ENCODE measurements at places on chromosomes 5 and 9.
A peak's percentile ranks its signal among the peaks of the same experiment; 100 is the strongest.

GRCh38 chr5:96447949-96448348, 14.9 kb upstream of the PCSK1 start:
- no peak for DNase-seq

GRCh38 chr9:113525205-113525604, 61.7 kb downstream of the RGS3 start:
- no peak for DNase-seq

GRCh38 chr5:57939771-57940170, 457.2 kb upstream of the ACTBL2 start:
- no peak for DNase-seq

DNA sequence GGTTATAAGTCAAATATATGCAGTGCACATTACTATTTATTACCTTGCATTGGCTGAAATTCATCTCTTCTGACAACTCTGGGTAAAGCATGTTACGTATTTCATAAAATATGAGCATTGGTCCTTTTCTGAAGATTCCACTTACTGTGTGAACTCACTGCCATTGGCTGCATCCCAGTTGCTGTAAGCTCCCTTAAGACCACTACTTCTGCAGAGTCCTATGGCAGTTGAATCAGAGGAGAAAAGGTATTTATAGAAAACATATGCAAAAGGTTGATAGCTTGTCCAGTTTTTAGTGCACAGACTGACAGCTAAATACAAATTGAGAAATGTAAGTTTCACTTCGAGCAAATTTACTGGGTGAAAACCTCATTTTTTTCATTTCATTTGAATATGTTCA, 394.6 kb upstream of the ARRDC3 start:
- no peak for DNase-seq

DNA sequence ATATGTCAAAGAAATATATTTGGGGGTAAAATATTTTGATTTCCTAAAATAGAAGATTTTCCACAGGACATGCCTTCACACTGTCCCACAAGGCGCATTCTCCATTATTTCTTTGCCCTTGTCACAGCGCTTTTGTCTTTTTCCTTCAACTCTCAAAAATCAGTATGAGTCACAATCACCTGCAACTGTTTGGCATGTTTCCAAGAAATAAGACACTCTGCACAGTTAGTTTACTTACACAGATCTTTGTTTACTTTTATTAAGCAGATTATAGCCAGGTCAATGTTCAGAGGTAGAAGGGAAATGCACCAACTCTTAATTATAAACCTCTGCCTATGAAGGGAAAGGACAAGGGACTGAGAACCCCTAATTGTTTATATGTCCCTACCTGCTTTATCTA, 9.5 kb downstream of the CEMIP2 start:
- peak; percentile 20 for DNase-seq

DNA sequence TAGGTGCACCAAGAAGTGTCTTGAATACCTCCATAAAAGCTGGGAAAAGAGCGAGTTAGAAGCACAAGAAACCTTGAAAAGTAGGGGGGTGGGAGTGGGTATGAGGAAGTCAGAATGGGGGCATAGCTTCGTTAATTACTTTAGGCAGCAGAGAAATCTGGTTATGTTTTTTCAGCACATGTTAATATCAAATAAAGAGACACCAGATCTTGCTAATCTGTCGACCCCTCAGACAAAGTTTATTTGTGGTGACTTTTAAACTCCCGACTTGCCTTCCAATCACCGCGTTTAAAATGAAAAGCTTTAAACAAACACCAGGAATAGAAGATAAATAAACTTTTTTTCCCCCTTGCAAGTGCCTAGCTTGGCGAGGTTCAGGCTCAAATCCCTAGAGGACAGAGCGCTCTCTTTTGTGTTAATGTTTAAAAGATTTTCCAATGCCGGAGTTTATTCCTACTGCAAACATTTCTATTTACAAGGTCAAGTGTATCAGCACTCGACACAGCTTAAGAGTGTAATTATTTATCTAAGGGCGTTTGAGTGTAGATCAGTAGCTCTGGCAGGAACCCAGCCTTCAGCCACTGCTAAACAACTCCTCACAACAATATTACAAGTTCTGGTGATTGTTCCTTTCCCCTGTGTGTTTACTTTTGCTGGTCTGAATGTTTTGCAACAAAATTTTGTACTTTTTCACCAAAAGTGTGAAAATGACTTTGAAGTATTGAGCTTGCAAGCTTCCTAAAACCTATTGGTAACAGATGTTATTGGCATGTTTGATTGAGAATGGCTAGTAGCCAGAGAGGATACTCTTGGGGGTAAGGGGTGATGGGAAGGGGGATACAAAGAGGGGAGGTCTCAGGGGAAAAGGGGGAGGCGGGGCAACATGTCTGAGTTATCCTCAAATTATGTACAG, 3.8 kb downstream of the GAS1 start:
- no peak for DNase-seq

GRCh38 chr9:93126151-93126781, 7.8 kb downstream of the NINJ1 start:
- DNase-seq = no peak

DNA sequence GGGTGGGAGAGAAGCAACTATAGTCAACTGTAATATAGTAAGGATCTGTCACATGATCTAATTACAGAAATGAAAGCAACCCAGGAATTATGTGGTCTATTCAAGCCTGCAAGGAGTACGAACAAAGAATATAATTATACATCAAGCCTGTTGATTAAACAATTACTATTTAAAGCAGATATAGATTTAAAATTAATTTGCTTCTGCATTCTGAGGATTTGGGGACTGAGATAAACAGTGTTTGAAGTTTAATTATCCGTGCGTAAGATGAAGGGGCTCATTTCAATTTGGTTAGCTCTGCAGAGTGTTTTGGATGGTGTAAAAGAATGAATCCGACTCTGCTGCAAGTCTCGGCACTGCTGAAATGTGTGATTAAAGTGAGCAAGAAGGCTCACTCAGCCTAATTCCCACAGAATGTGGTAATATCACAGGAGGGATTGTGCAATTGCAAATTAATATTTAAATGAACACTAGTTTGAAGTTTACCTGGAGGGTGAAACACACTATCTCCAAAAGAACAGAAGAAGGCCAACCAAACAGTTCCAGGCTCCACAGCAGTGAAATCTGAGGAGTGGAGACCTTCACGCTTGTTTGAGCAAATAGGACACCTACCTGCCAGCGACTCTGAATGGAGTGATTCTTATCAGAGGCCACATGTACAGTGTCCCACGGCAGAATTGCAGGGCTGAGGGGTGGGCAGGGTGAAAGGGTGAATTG, 420.6 kb upstream of the SLC30A5 start:
- DNase-seq = no peak

GRCh38 chr9:131097126-131097947, 1.0 kb downstream of the AIF1L start:
- no peak for DNase-seq

DNA sequence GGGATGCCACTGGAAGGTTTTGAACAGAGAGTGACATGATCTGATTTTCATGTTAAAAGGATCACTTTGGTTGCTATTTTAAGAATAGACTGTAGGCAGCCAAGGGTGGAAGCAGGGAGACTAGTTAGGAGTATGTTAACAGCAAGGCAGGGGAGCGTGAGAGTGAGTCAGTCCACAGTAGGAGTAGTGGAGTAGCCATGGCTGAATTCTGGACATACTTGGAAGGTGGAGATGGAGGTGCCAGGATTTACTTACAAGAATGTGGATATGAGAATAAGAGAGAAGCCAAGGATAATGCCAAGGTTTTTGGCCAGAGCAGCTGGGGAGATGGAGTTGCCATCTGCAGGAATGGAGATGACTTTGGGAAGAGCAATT, 118.8 kb downstream of the GALNT10 start:
- DNase-seq = no peak

DNA sequence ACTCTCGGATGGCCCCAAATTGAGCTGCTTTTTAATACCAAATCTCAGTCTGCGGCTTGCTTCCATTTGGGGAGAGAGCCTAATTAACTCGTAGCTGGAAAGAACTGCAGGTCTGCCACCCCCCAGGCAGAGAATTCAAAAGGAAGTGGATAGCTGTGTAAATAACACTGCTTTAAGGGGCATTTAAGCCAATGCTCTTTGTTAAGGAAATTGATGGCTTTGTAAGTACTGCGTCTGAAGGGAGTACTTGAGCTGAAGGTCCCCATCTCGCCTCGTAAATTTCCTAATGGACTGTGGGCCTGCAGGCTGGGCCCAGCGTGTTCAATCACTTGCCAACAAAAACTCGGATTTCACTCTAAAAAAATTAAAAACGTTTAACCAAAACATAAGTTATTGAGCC, 132.7 kb downstream of the PAPPA start:
- no peak for DNase-seq

DNA sequence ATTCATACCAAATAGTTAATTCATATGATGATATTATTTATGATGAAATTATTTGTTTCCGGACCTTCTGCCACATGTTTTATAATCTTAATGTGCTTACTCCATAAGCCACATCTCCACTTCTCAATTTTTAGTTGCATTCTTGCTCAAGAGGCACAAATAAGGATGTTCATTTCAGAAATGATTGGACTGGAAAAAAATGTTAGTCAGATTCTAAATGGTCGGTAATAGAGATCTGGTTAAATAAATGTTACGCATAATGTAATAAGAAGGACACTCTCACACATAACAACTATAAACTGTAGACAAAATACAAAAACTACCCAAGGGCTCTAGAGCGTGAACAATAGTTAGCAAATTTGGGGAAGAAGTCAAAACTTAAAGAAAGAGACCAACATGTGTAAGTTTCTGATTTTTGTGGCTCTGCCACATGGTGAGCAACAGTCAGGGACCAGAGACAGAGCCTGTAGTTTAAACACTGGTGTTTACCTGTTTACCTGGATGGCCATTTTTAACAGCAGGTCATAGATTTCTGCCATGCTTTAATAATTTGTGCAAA, 554.3 kb upstream of the CLINT1 start:
- DNase-seq = no peak

DNA sequence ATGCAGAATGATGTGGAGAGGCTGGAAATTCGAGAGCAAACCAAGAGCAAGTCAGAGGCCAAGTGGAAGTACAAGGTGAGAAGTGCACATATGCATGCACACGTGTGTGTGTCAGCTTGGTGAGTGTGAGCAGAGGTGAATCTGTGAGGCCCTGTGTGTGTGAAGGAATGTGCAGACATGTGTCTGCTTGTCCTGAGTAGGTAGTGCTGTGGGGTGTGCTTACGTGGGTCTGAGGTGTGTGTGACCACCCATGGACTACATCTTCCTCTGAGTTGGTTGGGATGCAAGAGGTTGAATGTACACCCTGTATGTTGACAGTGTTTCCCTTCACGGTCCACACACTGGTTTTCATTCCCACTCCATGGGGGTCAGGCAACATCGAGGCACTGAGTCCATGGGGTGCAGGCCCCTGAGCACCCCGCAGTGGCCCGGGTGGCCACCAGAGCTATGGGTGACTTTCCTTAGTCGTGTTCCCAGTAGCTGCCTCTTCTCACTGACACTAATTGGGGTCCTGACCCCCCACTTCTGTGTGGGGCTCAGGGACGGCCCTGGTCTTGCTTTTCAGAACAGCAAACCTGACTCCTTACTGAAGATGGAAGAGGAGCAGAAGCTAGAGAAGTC, 86.7 kb downstream of the PHF2 start:
- no peak for DNase-seq

DNA sequence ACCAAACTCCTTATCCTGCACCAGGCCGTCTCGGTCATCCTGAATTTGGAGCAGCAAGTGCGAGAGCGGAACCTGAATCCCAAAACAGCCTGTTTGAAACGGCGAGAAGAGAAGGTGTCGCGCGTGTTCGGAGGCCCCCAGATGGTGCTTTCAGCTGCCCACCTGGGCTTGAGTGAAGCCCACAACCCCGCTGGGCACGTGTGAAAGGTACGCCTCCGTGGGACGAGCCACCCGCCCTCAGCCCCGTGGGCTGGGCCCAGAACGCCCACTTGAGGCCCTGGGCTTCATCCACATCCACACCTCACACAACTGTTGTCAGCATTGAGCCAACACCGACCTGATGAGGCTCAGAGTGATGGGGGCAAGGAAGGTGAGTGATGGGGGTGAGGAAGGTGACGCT, 72.8 kb downstream of the INSL6 start:
- no peak for DNase-seq

GRCh38 chr9:70534061-70534460, 119.6 kb upstream of the KLF9 start:
- DNase-seq = no peak

- DNase-seq = no peak
These were observed 65.1 kb upstream of the PTCH1 start for GRCh38 chr9:95581900-95582299.

DNA sequence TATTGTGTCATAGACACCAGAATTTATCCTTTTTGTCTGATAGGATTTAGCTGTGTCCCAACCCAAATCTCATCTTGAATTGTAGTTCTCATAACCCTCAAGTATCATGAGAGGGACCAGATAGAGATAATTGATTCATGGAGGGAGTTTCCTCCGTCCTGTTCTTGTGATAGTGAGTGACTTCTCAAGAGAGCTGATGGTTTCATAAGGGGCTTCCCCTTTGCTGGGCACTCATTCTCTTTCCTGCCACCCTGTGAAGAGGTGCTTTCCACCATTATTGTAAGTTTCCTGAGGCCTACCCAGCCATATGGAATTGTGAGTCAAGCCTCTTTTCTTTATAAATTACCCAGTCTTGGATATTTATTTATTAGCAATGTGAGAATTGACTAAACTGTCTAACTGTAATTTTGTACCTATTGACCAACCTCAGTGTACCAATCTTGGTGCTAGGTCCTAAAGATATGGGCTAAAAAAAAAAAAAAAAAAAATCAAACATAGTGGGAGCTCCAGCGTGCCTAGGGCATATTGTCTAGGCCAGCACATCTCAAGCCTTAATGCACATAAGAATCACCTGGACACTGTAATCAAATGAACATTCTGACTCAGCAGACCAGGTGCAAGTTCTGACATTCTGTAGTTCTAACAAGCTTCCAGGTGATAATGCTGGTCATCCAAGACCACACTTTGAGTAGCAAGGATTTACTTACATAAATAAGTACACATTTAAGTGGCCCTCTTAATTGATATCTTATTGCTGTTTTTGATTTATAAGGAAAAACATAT, 30.5 kb downstream of the ST8SIA4 start:
- DNase-seq = no peak

DNA sequence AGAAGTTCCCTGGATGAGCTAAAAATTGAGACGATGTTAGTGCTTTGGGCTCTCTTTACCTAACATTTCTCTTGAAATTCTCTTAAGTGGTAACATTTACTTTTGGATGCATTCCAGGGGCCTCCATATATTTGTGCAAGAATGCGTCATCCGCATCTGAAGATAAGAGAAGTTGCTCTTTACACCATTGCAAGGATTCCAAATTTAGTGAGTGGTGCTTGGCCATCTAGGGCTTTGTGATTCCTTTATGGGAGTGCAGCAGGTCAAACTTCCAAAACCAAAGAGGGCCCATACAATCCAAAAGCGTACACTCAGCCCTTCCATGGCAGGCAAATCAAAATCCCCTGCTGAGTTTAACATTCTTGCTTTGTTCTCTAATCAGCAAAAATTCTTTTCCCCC, 102.0 kb upstream of the DMAC1 start:
- no peak for DNase-seq

All from CD4-positive, alpha-beta memory T cell (primary cell).